WTC11 (cell line): ENCODE measurements at places on chromosomes 12 and 14. TPM values are rescaled to one million over a fixed set of nuclear protein-coding genes. Genes with fewer than 3 reads are reported as not detected.

- DNase-seq = no peak
Observed at GRCh38 chr12:64506955-64507354, 55.0 kb downstream of the TBK1 start.

DNA sequence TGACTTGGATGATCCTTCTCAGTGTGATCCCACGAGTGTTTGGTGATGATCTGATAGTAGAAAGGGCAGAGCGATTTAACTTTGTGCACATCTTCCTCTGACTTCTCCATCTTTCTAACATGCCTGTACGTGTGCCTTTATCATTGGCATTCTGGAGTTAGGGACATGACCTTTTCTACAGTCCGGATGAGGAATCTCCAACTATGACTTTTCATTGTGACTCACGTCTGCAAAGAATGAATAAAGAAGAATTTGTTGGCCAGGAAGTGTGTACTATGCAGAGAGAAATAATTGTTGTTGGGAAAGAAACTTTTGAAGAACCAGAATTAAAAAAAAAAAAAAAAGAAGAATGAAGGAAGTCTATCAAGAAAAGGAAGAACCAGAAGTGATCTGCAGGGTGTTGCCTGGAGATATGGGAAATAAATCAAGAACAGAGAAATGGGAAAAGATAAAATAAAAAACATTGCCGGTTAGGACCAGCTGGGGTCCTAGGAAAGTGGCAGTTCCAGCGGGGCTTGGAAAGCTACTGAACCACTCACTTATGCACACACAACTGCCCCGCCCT lies 25.3 kb downstream of the PPFIBP1 start:
- DNase-seq = no peak

DNA sequence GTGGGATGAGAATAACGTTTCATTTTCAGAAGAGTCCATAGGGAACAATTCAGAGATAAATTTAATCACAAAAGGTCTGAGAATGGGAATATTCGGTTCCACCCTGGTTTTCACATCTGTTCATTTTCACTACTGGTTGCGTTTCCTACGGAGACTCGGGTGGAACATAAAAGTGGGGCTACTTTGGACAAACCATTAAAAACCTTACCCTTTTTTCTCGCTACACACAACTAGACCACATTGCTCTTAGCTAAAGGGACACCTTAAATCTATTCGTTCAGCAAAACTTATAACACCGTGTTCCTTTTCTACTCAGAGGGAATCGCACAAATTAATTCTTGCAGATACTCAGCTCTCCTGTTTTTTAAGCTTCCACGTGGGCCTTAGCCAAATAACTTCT lies 1.0 kb upstream of the SUDS3 start:
- no peak for DNase-seq

DNA sequence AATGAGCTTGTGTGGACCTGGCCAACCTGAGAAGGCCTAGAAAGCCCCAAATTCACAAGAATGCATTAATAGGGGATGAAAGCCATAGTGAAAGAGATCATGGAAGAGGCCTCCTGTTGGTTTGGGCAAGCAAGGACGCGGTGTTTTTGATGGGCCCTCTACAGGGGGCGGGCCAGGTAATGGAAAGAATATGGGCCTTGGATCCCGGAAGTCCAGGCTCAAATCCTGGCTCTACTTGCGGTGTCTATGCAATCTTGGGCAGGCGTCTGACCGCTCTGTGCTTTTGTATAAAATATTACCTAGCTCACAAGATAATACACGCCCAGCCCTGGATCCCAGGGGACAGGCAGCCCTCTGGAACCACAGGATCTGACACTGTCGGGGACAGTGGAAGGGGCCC lies 41.1 kb upstream of the CLMN start:
- DNase-seq = peak; percentile 34

DNA sequence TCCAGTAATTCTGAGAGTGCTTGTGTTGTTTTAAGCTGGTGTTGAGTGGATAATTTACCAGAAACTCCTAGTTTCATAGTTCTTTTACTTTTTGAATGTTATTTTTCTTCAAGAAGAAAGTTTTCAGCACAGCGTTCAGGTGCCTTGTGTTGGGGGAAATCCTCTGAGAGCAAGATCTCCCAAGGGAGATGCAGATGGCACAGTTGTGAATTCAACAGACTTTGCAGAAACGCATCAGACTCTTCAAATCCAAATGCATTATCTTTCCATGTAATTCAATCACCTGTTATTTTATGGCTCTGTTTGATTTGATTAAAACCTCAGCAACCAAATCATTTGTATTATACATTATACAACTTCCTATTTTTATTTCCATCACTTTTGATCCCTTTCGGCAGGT lies 439.9 kb downstream of the EGLN3 start:
- DNase-seq = no peak

GRCh38 chr12:53868511-53868986 lies 70.1 kb upstream of the HOXC13 start:
- no peak for DNase-seq

DNA sequence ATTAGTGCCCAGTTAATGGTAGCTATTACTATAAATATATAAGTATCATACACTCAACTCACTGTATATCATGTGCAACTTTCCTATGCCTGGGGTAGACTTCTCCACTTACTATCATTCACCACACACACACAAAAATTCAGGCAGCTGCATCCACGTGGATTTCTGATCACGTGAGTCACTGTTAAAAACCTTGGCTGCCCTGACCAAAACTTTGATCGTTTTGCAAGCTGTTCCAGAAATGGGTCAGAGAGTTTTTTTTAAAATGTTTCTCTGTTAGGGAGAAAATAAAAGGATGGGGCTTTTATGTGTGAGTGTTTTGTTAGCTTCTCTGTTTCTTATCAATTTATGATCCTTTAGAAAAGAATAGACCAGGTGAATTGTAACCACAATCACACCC lies 198.2 kb upstream of the CNOT2 start:
- DNase-seq = no peak

- no peak for DNase-seq
Observed at GRCh38 chr12:46391630-46392029, 19.1 kb upstream of the SLC38A2 start.

- DNase-seq = no peak
Observed at GRCh38 chr12:2768224-2768961, 26.4 kb upstream of the FKBP4 start.

DNA sequence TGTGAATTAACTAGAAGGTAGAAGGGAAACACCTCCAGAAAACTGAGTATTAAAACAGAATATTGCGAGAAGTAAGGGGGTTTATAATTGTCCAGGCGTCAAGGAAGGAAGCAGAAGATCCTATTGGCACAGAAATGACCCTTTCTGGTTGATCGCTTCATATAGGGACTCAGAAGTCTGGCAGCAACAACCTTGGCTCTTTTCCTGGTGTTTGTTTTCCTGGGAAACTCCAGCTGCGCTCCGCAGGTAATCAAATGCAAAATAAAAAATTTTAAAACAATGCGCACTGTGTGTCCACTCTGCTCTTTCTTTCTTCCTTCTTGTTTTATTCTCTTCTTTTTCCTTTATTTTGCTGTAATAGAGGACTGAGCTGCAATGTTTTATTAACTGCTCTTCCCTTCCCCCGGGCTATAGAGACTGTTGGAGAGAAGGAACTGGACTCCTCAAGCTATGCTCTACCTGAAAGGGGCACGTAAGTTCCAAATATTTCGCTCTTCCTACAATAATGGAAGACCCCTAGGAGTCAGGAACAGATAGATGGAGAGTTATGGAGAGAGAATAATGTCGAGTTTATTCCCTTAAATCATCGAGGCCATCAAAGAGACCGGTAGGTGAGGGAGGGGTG lies 737 bp downstream of the SPX start:
- no peak for DNase-seq

GRCh38 chr12:92416385-92416812 lies 270.8 kb upstream of the BTG1 start:
- DNase-seq = no peak

DNA sequence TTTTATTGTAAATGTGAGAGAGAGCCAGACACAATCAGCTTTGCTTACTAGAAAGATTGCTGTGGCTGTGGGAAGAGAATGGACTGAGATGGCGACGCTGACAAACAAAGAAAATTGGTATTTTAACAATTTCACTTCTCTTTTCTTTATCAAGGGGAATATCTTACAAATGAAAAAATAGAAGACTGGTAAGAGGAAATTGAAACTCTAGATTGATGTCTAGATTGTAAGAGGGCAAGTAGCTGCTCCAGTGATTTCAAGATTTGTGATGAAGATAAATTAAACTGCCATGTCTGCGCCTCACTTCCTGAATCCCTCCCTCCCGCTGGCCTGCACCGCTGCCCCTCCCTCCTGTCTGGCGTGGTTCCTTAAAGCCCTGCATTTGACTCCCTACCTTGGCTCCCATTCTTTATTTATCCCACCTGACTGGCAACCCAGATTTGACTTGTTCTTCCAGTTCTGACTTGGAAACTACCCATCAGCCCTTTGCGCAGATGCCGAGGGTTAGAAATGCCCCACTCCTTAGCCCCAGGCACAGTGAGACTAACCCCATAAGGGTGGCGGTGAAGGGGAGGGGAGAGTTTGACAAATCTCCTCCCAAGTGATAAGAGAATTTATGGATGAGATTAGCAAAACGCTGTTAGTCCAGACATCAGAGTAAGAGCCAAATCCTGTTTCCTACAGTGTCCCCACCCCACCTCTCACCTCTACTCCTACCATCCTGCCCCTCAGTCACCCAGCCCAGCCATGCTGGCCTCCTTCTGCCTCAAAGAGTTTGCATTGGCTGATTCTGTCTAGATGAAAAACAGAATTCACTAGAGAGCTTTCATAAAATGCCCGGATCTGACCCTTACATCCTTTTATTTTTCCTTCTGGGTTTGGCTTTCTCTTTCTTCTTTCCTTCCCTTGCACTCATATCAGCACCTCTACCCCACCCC lies 125.3 kb upstream of the ATF7IP start:
- peak; percentile 42 for DNase-seq

Gene MANSC1
- 6.8 to 10.7 TPM (median 10.6 TPM) in 3 replicates for total RNA-seq

Gene ADAM21
- total RNA-seq = not detected in 3 replicates

Gene OTUB2
- 3.5 to 4.5 TPM (median 3.9 TPM) in 3 replicates for total RNA-seq

Gene SLC7A7
- 3.0 to 4.3 TPM (median 4.2 TPM) in 3 replicates for total RNA-seq

Gene PTCSC3
- not detected in 3 replicates for total RNA-seq
